ENCODE measurements at places on chromosomes 1 and 21.

DNA sequence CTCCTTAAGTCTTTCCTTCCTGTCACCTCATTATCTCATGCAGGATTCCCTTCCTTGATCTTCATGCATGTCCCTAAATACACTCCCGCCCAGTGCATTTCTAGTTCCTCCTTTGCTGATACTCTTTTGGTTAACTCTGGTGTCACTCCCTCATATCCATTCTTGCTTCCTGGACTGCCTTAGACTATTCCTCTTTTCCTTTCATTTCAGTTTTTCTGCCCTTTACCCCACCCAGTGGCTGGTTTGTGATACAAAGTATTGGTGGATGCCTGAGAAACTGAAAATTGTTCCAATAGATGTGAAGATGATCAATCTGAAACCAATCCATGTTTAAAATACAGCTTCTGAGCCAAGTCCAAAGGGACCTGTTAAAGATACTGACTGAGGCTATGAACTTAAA is 553.8 kb upstream of the CAMK1G start:
- DNase-seq = no peak

- no peak for DNase-seq
Observed at GRCh38 chr1:44496541-44497171, 91.6 kb downstream of the RNF220 start.

DNA sequence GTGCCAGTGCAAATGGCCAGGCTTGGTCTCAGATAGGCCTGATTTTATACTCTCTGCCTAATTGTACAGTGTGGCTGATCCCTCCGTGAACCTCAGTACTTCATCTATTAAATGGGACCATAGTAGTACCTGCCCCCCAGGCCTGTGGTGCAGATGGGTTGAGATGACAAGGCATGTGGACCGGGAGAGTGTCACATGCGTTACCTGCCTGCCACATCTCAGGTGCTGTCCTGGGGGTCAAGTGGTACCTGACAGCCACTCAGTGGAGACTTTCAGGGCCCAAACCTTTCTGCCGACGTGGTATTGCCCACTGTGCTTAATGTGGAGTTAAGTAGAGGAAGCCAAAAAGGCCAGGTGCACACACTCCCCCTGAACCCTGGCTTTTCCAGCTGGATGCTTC is 197.3 kb downstream of the FOXD2 start:
- no peak for DNase-seq

GRCh38 chr1:14841951-14842350 is 243.5 kb downstream of the KAZN start:
- DNase-seq = no peak

GRCh38 chr1:53959664-53960250 is 13.6 kb downstream of the LRRC42 start:
- DNase-seq = no peak

DNA sequence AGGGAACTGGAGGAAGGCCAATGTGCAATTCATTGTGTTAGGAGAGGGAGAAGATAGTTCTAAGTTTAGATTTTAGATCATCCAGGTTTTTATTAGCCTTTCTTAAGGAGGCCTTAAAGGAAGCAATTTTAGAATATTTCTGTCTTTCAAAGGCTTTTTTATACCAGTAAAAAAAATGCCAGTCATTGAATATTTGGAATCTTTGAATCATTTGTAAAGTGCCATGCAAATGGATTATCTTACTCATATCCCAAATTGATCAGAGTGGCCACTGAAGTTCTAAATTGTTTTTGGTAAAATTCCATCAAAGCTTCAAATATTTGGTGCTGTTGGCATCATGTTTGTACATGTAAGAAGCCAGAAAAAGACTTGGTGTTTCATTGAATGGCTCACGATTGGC is 244.8 kb downstream of the RPS6KC1 start:
- DNase-seq = no peak

GRCh38 chr1:224684979-224685425 is 68.9 kb downstream of the CNIH3 start:
- no peak for DNase-seq

- no peak for DNase-seq
Observed at GRCh38 chr1:99534638-99534930, 111.3 kb upstream of the PALMD start.

GRCh38 chr21:36934864-36935420 is 31.5 kb downstream of the HLCS start:
- no peak for DNase-seq

GRCh38 chr1:109274533-109275476 is 8.1 kb downstream of the PSRC1 start:
- no peak for DNase-seq

- DNase-seq = no peak
Observed at GRCh38 chr1:178396789-178397188, 100.0 kb downstream of the CLEC20A start.

- no peak for DNase-seq
Observed at GRCh38 chr1:174204697-174205308, 45.5 kb downstream of the RABGAP1L start.

DNA sequence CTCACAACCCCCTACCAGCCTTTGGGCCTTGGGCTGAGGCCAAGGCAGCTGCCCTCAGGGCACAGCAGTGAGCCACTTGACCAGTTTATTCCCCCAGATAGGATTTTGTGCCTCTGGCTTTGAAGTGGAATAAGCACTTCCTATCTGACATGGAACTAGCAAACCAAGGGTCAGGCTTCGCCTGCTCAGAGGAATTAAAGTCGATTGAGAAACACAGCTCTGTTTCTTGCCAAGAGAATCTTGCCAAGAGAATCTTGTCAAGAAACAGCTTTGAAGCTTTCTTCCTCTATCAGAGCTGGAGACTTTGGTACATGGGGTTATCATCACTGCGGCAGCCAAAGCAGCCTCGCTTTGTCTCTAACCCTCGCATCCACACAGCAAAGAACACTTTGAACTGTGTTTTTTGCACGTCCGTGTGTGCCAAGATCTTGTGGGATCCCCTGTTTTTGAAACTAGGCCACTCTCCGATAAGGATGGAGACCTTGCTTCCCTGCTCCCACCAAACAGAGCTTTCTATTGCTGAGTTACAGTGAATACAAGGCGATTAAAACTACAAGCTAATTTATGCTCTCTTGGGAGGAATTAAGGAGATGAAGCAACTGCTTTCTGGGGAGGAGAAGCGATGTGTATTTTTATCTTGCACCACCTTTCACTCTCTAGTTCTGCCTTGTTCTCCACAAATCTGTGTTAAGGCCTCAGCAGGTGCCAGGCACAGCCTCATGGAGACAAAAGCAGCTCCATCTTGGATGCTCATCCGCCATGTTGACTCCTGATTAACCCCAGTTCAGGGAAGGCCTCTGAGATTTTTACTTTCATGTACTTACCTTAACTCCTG is 67.3 kb downstream of the RHOU start:
- DNase-seq = no peak

- no peak for DNase-seq
Observed at GRCh38 chr1:75130865-75131564, 3.2 kb upstream of the LHX8 start.

DNA sequence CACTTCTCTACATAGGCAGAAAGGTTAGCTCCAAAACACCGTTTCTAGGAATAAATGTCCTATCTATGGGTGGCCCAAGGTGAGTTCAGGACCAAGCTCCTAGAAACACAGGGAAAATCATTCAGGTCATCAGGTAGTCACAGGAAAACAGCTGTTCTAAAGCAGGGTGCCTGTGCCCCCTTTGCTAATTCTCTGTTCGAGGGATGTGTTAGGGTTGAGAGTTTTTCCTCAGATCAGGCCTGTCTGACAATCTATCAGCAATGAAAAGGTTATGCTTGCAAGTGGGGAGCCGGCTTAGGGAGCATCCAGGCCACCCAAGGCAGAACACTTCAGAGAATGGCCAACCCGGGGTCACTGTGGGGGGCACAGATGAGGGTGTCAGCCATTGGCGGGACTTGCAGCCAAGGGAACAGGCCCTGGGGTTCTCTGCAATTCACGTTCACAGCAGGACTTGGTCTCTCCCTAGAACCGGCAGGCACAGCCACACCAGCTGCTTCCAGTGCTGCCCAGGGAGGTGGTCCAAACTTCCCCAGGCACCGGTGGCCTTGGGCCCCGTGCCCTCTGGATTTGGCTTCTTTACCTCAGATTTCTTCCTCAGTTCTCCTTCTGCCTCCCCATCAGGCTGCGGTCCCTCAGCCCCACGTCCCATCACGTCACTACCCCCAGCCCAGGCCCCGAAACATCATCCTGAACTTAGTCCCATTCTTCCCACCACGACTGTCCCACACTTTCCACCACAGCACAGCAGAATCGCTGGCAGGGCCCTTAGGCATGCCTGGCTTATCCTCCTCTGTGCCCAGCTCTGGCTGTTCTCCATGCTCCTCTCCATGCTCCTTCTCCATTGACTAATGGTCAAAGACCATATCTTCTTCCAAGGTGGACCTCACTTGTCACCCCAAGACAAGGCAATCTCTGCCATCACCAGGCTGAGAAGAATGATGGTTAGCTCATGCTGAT is 11.0 kb downstream of the CD2 start:
- no peak for DNase-seq

DNA sequence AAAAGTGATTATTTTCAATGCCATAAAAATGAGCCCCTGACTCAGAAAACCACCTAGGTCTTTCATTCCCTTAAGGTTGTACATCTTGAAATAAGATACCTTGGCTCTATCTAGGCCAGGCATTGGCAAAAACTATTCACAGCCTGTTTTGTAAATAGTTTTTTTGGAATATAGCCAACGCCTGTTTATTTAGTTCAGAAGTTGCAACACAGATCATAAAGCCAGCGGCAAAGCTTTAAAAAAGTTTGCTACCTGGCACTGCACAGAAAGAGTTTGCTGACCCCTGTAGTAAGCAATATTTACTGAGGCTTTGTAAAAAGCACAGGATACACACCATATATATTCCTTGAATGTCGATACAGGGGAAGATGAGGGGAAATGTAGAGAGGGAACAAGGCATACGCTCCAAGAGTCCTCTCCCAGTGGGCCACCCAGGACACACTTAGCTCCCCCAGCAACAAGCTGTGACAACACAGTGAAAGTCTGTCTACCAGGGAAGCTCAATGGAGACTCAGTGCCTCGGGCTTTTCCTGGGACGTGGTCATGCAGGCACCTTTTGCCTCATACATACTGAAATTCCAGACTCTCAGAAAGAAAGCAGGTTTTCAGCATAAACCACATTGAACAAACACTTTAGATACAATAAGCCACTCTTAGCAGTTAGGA is 20.5 kb downstream of the TARBP1 start:
- DNase-seq = no peak

- no peak for DNase-seq
Observed at GRCh38 chr1:185581020-185581419, 153.2 kb upstream of the HMCN1 start.

- DNase-seq = no peak
Observed at GRCh38 chr1:241964550-241965282, 7.1 kb downstream of the BECN2 start.

DNA sequence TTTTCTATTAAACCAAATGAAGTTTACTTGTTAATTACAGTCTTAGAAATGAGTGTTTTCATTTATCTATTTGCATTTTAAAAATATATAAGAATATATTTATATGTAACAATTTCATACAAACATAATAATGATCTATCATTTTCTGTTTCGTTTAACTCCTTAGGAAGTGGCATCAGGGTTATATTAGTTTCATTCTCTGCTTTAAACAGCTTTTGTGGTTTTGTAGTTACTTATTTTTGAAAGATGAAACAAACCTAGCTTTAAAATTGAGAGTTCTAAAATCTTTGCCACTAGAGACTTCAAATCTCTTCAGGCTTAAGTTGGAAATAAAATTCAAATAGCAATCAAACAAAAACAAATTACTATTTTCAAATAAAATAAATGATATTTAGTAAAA is 2110.6 kb downstream of the MRPL39 start:
- DNase-seq = no peak

DNA sequence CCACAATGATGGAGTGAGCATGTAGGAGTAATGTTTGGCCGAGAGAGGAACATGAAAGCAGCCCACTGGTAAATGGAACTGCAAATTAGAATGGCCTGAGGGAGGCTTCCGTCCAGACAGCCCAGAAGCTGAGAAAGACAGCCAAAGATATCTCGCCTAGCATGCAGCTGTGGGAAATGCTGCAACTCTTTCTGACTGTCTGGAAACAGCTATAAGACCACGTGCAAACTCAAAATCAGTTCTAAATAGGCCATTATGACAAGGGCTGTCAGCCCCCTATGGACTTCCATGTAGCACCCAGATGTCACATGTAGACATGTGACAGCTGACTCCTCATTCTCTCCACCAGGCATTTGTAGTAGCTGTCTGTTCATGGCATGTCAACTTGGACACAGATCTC is 62.9 kb upstream of the ATP1A1 start:
- no peak for DNase-seq

DNA sequence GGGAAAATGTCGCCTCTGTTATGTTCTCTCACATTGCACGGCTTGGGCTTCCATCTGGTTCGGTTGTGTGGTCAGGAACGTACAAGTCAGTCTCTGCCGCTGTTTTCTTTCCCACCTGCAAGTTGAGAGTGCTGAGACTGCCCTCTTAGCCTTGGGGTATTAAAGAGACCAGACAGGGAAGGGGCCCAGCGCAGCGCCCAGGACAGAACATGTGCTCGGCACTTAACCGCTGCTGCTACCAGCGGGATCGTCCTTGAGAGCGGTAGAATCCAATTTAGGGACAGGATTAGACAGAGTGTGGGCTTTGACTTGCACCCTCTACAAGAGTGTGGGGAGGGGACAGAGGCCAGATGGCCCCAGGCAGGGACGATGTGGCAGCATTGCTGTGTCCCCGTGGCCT is 17.7 kb upstream of the AGPAT3 start:
- DNase-seq = no peak

DNA sequence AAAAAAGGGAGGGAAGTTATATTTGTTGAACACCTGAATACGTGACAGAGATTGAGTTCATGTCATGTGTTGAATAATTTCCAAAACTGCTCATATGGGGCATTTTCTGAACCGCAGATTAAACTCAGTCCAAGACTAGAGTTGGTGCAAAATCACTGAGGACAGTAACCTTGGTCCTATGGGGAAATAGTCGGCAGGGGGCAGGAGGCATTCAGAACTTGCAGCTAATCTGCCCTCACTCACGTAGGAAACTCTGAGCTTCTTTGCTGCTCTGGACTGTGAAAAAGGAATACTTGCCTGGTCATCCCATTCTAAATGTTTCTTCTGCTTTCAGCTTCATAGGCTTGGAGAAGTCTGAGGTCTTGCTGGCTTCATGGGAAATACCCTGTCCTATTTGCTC is 228.3 kb upstream of the ZP4 start:
- DNase-seq = no peak

DNA sequence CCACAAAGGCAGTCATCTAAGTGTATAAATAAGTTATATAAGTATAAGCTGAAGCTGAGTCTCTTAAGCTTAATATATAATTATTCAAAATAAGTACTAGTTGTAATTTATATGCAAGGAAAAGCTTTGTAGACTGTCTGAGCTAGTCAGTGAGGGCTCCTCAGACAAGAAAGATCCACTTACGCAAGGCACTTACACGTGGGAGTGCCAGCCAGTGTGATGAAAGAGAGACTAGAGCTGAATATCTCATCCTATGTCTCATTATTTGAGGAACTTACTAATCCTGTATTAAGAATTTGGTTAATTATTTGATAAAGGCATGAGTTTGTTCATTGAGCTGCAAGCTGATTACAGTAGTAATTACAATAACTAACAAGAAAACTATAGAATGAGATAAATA is 146.9 kb downstream of the PDE4B start:
- no peak for DNase-seq

GRCh38 chr1:3186526-3186921 is 117.5 kb downstream of the PRDM16 start:
- DNase-seq = no peak

- no peak for DNase-seq
Observed at GRCh38 chr1:107739651-107740050, 225.3 kb downstream of the VAV3 start.

- DNase-seq = no peak
Observed at GRCh38 chr1:93763704-93764365, 82.2 kb upstream of the BCAR3 start.

GRCh38 chr1:168553680-168554553 is 10.1 kb upstream of the XCL2 start:
- DNase-seq = no peak

Data from 8988T (cell line).